ENCODE measurements at places on chromosomes 13 and 19.

DNA sequence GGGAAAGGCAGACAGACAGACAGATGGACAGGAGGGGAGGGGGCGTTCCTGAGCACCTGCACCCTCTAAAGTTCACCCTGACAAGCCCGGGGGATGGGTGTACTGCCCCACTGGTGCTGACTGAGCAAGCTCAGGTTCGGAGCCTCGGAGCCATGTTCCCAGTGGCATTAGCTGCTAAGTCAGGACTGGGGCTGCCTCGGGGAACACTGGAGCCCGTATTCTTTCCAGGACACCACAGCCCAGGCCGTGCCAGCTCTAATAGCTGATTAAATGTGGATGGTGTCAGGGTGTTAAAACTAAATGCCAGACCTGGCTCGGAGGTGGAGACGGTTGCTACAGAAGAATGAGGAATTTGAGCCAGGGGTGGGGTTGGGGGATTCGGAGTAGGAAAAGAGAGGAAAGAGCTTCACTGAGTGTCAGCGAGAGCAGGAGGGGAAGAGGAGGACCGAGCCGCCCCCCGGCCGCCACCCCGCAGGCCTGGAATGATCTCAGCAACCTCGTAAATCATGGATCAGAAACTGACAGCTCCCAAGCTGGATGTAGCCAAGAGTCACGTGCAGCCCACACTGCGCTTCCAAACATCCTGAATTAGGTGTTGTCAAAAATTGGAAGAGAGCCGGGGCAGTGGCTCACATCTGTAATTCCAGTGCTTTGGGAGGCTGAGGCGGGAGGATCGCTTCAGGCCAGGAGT lies 10.4 kb downstream of the MAP2K2 start:
- no peaks in the 10 kb centered on the region for H3K27me3 ChIP-seq
- no peak for DNase-seq
- H3K36me3 ChIP-seq: peaks cover 4% of the 10 kb centered on the region
- H3K4me1 ChIP-seq: no peaks in the 10 kb centered on the region
- H3K4me3 ChIP-seq: no peak overlapping the region
- no peak overlapping the region for H3K27ac ChIP-seq

DNA sequence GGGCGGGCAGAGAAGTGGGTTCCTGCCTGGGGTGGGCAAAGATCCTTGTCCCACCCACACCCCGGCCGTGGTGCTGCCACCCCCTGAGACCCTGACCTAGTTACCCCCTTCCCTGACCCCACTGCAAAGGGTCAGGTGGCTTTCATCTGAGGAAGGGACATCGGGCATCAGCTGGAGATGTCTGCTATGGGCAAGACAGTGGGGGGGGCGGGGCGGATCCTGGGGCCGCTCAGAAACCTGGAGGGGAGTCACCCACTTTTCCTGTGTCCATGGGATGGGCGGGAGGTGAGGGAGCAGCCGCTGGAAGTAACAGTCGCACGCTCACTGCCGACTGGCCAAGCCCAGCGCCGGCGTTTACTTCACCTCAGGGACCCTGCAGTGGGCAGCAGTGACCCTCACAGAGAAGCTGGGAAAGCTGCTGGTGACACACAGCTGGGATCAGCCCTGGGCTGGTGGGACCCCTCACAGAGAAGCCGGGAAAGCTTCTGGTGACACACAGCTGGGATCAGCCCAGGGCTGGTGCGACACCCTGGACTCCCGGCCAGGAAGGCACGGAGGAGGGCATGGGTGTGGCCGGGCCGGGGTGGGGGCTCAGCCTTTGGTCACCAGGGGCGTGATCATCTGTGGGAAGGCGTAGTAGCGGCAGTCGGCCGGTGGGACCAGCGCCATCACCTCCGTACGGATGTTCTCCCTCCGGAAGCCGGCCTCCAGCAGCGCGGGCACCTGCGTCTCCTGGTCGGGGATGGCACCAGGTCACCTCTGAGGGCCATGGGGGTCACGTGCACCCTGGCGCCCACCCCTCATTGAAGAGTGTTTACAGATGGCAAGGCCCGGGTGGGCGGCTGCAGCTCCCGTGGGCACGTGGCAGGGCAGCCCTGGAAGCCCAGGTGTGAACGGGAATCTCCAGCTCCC lies 4.3 kb downstream of the GAMT start:
- H3K36me3 ChIP-seq: no peaks in the 10 kb centered on the region
- no peaks in the 10 kb centered on the region for H3K27me3 ChIP-seq
- DNase-seq: no peak
- H3K4me1 ChIP-seq: no peaks in the 10 kb centered on the region

- H3K4me1 ChIP-seq: no peaks in the 10 kb centered on the region
- H3K4me3 ChIP-seq: no peak overlapping the region
- no peaks in the 10 kb centered on the region for H3K36me3 ChIP-seq
- DNase-seq: no peak
- no peak overlapping the region for H3K27ac ChIP-seq
Measured at GRCh38 chr19:35059799-35060091, 18.2 kb downstream of the HPN start.

- no peak overlapping the region for H3K4me3 ChIP-seq
- DNase-seq: no peak
- H3K27me3 ChIP-seq: no peaks in the 10 kb centered on the region
- H3K36me3 ChIP-seq: no peaks in the 10 kb centered on the region
Measured at GRCh38 chr13:114055766-114056165, 76.7 kb downstream of the RASA3 start.

- peak overlapping the region; percentile 42 for H3K4me3 ChIP-seq
- peaks cover 9% of the 10 kb centered on the region for H3K27me3 ChIP-seq
- H3K4me1 ChIP-seq: peaks cover 11% of the 10 kb centered on the region
Measured at GRCh38 chr19:16821081-16821480, 8.1 kb upstream of the SIN3B start.

DNA sequence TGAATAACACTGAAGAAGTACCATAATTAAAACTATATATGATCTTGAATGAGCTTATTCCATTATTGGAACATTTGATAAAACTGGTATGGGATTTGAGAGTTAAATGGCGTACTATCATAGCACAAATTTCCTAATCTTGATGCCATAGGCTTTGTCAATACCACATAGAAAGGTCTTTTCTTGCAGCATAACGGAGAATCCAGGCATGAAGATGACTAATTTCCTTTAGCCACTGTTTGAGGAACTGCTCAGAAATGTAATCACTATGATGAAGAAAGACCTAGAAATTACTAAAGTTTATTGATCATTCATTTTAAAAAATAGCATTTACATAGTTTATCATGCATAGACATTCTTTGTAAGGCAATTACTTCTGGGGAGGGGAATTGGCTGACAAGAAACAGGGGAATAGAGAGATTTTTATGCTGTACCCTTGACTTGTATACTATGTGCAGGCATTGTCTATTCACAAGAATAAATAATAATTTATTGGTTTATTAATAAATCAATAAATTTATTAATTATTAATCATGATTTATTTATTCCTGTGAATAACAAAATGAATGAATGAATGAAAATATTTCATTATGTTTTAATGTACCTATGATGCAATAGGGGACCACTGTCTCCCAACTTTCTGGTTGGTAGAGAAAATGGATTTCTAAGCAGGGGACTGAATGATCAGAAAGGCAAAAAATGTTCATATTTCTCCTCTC lies 2676.6 kb downstream of the PCDH9 start:
- no peaks in the 10 kb centered on the region for H3K36me3 ChIP-seq
- DNase-seq: no peak
- H3K27ac ChIP-seq: no peak overlapping the region
- H3K27me3 ChIP-seq: no peaks in the 10 kb centered on the region
- H3K4me1 ChIP-seq: no peaks in the 10 kb centered on the region
- H3K4me3 ChIP-seq: no peak overlapping the region

DNA sequence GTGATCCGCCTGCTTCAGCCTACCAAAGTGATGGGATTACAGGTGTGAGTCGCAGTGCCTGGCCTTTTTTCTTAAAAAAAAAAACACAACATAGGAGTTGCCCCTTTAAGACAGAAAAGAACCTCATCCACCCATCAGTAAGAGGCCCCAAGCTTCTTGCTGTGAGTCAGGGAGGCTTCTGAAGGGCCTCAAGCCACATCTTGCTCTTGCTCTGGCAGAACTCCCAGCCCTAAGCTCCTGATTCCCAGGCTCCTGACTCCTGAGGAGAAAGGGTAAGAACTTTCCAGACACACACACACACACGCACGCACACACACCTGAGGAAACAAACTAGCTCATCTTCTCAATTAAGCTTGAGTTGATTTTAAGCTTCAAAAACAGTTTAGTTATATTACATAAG lies 6.9 kb downstream of the ETFB start:
- H3K27me3 ChIP-seq: no peaks in the 10 kb centered on the region
- H3K4me1 ChIP-seq: peaks cover 32% of the 10 kb centered on the region
- H3K27ac ChIP-seq: peak overlapping the region; percentile 6
- H3K36me3 ChIP-seq: no peaks in the 10 kb centered on the region
- no peak overlapping the region for H3K4me3 ChIP-seq

All from type B pancreatic cell (in vitro differentiated cells).